Stimulated activated naive B cell treated with anti-CD40 and anti-IgM and Interleukin-4, amounts not matched to agents 10 μg/mL and 1 μg/mL and 100 μg/mL, for 72 hours (primary cell): ENCODE measurements at places on chromosomes 12 and 14.

GRCh38 chr12:52585946-52586345, 12.3 kb upstream of the KRT74 start:
- DNase-seq = no peak
- H3K27me3 ChIP-seq = peaks cover 15% of the 10 kb centered on the region
- H3K27ac ChIP-seq = no peak overlapping the region
- H3K36me3 ChIP-seq = no peaks in the 10 kb centered on the region
- H3K4me3 ChIP-seq = no peak overlapping the region

- H3K4me3 ChIP-seq = peak overlapping the region; percentile 93
- peaks cover 22% of the 10 kb centered on the region for H3K4me1 ChIP-seq
- peak overlapping the region; percentile 93 for H3K27ac ChIP-seq
- DNase-seq = peak; percentile 11
- H3K27me3 ChIP-seq = no peaks in the 10 kb centered on the region
Observed at GRCh38 chr14:50531595-50532501, 521 bp downstream of the MAP4K5 start.

- H3K4me1 ChIP-seq = peaks cover 16% of the 10 kb centered on the region
- H3K27me3 ChIP-seq = peaks cover 82% of the 10 kb centered on the region
- H3K36me3 ChIP-seq = no peaks in the 10 kb centered on the region
- no peak for DNase-seq
- H3K27ac ChIP-seq = no peak overlapping the region
Observed at GRCh38 chr12:6819106-6820030, 2.3 kb upstream of the GPR162 start.

- H3K4me1 ChIP-seq = peaks cover 27% of the 10 kb centered on the region
- H3K36me3 ChIP-seq = peaks cover 19% of the 10 kb centered on the region
- peak overlapping the region; percentile 90 for H3K27ac ChIP-seq
- peak; percentile 56 for DNase-seq
Observed at GRCh38 chr12:121926874-121927706, 8.7 kb downstream of the CFAP251 start.

- H3K4me1 ChIP-seq = peaks cover 44% of the 10 kb centered on the region
- peak overlapping the region; percentile 67 for H3K27ac ChIP-seq
- H3K4me3 ChIP-seq = no peak overlapping the region
- H3K36me3 ChIP-seq = peaks cover 55% of the 10 kb centered on the region
Observed at GRCh38 chr12:110345176-110345661, 58.3 kb downstream of the ANAPC7 start.

GRCh38 chr14:76193696-76194095, 42.0 kb downstream of the GPATCH2L start:
- H3K4me1 ChIP-seq = peaks cover 14% of the 10 kb centered on the region
- no peak overlapping the region for H3K27ac ChIP-seq
- no peak for DNase-seq
- no peak overlapping the region for H3K4me3 ChIP-seq
- peaks cover 23% of the 10 kb centered on the region for H3K36me3 ChIP-seq

DNA sequence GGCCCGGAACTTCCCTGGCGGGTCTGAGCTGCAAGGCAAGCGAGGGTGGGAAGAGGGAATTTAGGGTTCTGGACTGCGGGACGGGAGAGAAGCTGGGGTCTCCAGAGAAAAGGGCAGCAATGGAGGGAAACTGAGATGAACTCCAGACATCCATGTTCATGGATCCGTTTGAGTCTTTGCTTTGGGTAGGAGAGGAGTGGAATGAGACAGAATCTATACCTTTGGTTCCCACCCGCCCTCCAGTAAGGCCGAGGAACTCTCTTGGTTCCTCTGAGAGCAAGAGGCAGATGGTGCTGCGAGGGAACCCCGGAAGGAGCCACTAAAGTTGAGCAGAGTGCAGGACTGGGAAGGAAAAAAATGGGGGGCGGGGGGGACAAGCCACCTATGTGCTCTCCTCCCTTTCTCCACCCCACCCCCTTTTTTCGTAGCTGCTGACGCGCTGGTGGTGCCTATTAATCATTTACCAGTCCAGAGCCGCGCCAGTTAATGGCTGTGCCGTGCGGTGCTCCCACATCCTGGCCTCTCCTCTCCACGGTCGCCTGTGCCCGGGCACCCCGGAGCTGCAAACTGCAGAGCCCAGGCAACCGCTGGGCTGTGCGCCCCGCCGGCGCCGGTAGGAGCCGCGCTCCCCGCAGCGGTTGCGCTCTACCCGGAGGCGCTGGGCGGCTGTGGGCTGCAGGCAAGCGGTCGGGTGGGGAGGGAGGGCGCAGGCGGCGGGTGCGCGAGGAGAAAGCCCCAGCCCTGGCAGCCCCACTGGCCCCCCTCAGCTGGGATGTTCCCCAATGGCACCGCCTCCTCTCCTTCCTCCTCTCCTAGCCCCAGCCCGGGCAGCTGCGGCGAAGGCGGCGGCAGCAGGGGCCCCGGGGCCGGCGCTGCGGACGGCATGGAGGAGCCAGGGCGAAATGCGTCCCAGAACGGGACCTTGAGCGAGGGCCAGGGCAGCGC, 1.2 kb downstream of the SSTR1 start:
- H3K36me3 ChIP-seq = peaks cover 5% of the 10 kb centered on the region
- peaks cover 13% of the 10 kb centered on the region for H3K4me1 ChIP-seq
- H3K27ac ChIP-seq = peak overlapping the region; percentile 56
- peaks cover 56% of the 10 kb centered on the region for H3K27me3 ChIP-seq

DNA sequence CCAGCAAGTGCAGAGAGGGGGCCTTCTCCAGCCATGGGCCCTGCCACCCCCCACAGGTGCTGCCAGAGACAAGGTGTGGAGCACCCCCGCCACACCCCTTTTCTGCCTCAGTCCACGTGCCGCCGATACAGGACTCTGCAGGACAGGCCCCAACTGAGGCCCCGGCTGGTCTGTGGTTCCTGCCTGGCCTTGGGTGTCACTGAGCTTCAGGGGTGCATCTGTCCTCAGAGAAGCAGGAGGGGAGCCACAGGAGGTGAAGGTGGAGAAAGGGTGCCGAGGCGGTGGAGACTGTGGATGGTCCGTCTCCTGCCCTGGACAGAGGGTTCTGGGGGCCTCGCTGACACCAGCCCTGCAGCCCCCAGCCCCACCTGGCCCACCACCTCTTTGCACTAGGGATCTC, 63.1 kb downstream of the KIF26A start:
- H3K4me1 ChIP-seq = peaks cover 4% of the 10 kb centered on the region
- no peak overlapping the region for H3K4me3 ChIP-seq
- H3K27ac ChIP-seq = no peak overlapping the region
- H3K36me3 ChIP-seq = no peaks in the 10 kb centered on the region

- no peaks in the 10 kb centered on the region for H3K36me3 ChIP-seq
- peaks cover 60% of the 10 kb centered on the region for H3K27me3 ChIP-seq
- no peak overlapping the region for H3K4me3 ChIP-seq
- H3K27ac ChIP-seq = no peak overlapping the region
- H3K4me1 ChIP-seq = peaks cover 2% of the 10 kb centered on the region
Observed at GRCh38 chr14:92248696-92249095, 74.3 kb upstream of the SLC24A4 start.

DNA sequence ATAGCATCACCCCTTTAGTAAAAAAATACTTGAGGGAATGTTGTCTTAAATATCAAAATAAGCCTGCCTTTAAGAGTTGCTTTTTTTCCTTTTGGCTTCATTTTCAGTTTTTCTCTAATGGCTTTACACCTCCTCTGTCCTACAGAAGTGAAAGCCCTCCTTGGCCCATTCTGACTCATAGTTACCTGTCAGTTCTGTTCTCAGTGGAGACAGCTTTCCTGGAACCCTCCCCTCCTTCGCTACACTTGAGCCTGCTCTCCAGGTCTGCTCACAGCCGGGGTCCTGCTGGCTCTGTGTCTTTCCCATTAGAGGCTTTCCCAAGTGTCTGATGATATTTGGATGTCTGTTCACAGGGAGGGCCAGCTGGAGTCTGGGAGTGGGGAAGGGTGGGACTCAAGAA, 84.0 kb downstream of the PELI2 start:
- H3K27me3 ChIP-seq = no peaks in the 10 kb centered on the region
- H3K4me1 ChIP-seq = peaks cover 6% of the 10 kb centered on the region
- H3K36me3 ChIP-seq = no peaks in the 10 kb centered on the region
- no peak for DNase-seq
- no peak overlapping the region for H3K27ac ChIP-seq

DNA sequence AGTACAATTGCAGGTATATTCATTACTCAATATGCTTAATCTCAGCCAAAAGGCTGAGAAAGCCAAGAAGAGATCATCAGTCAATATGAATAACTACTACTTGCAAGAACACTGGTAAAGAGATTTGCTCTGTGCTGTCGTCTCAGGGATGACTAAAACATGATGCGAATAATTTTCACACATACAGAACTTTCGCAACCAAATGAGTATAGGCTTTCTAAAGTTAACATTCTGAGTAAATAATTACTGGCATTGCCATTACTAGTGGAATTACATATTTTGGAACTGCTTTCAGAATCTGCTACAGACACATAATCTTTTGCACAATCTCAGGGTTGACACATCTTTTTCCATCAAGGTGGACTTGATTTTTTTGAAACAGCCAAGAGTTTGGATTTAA, 24.7 kb downstream of the NCKAP1L start:
- H3K4me1 ChIP-seq = peaks cover 18% of the 10 kb centered on the region
- H3K27ac ChIP-seq = peak overlapping the region; percentile 33
- H3K4me3 ChIP-seq = no peak overlapping the region
- DNase-seq = no peak

DNA sequence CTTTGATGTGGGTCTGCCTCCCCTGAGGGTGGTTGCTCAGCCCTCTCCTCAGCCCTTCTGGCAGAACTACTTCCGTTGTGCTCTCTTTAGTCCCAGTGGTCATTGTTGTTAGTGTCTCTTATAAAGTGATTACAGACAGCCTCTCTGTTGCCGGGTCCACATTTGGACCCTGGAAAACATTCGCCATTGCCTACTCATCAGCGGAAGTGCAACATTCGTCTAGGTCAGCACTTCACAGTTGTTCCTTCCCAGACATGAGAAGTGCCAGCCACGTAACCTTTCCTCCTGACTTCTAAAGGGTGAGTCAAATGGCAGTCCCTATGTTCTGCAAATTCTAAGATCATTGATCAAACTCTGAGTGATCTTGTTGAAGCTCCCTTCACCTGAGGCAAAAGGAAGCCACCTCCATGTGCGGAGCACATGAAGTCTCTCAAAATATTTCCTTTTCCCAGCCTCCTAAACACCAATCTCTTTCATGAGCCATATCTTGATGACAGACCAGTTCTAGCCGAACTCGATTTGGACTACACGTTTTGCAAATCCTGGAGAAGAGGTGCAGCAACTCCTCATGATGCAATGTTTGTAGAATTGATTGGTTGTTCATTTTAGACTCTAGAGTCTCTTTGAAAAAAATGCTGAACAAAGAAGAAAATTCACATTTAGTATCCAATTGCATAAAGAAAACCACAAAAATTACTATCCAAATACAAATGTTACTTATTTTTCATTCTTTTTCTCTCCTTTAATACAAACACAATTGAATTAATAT, 163.8 kb downstream of the RPL10L start:
- H3K4me3 ChIP-seq = no peak overlapping the region
- no peak for DNase-seq
- H3K4me1 ChIP-seq = peaks cover 3% of the 10 kb centered on the region
- H3K27ac ChIP-seq = no peak overlapping the region

GRCh38 chr12:46549527-46550265, 177.1 kb upstream of the SLC38A2 start:
- H3K27ac ChIP-seq = no peak overlapping the region
- no peaks in the 10 kb centered on the region for H3K27me3 ChIP-seq
- H3K36me3 ChIP-seq = peaks cover 4% of the 10 kb centered on the region
- H3K4me3 ChIP-seq = no peak overlapping the region
- peaks cover 10% of the 10 kb centered on the region for H3K4me1 ChIP-seq

DNA sequence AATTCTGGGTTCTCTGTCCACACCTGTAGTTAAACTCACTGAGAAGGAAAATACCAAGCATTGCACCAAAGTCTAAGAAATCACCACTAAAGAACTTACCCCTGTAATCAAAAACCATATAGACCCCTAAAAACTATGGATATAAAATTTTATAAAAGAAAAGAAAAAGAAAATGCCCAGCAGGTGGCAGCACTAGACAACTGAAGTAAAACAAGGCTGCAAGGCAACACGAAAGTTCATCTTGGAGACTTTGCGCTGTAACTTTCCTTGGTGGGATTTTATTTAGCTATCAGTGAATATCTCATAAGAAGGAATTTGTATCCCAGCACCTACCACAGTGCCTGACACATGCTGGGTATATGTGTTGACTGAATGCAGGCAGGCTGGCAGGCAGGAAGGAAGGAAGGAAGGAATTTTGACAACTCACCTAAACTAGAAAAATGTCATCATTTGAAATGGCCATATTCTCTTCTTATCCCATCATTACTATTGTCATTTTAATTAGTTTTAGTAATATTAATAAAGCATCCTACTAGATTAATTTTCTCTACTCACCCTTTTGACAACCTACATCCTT, 68.2 kb upstream of the ETV6 start:
- DNase-seq = no peak
- H3K4me1 ChIP-seq = peaks cover 46% of the 10 kb centered on the region
- H3K36me3 ChIP-seq = no peaks in the 10 kb centered on the region
- H3K4me3 ChIP-seq = no peak overlapping the region
- peaks cover 12% of the 10 kb centered on the region for H3K27me3 ChIP-seq
- H3K27ac ChIP-seq = peak overlapping the region; percentile 84

DNA sequence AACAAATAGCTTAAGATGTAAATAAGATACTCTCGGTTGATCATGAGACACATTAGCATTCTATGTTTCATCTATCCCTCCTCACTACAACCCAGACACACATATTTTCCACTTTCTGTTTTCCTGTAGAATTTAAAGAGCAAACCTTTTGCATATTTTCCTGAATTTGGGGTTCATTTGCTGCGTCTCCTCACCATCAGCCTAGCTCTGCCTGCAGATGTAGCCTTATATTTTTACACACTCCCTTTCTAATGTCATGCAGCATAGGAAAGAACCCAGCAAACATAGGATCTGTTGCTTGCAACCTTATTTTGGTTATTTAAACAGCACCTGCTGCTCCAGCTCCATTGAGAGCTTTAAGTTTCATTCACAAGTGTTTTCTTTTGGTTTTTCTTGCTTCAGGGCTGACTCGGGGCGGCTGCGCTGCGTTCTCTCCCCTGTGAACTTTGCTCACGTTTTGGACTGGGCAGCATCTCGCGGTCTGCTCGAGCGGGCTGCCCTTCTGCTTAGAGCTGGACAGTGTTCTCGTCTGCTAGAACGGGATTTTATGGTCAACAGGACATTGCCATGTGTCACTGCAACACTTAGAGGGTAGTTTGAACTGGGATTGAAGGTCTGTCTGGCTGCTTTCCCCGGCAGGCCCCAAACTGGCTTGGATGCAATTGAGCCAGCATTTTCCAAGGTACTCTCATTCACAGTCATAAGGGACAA, 57.8 kb upstream of the VRK1 start:
- peaks cover 56% of the 10 kb centered on the region for H3K27me3 ChIP-seq
- peaks cover 11% of the 10 kb centered on the region for H3K4me1 ChIP-seq
- H3K36me3 ChIP-seq = no peaks in the 10 kb centered on the region
- no peak overlapping the region for H3K27ac ChIP-seq
- H3K4me3 ChIP-seq = no peak overlapping the region
- DNase-seq = no peak

DNA sequence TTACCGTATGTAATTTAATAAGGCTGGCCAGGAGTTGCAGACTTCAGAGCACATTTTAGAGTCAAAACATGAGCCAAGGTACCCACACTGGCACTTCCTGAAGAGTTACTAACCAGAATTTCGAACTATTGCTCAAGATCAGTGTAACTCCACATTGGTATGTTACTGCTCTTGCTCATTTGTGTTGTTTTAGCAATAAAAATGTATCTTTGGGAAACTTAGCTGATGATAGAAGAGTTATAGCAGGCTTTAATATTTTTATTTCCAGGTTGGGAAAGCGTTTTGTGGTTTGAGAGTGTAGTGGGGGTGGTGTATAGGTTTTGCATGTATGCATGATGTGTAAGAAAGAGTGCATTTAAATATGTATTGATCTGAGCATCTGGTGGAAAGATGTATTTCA, 96.6 kb downstream of the SCN8A start:
- H3K27me3 ChIP-seq = peaks cover 5% of the 10 kb centered on the region
- no peak for DNase-seq
- no peaks in the 10 kb centered on the region for H3K36me3 ChIP-seq
- H3K4me1 ChIP-seq = no peaks in the 10 kb centered on the region
